ENCODE measurements at places on chromosomes 4 and X.

DNA sequence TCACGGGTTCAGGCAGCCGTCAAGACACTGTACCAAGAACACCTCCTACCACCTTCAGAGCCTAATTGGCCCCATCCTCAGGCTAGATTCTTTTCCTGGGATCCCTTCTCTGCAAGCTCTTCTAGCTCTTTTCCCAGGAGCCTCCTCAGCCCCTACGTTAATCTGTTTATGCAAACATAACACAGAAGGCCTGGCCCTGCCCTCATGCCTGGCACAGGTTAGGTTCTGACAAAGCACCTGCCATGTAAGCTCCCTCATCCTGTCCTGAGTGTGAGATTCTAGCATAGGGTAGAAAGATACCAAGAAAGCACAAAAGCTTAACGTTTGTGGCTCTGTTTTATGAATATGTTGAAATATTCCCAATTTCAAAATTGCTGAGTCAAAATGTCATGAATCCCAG is 93.6 kb downstream of the IRF2 start:
- no peak for DNase-seq

DNA sequence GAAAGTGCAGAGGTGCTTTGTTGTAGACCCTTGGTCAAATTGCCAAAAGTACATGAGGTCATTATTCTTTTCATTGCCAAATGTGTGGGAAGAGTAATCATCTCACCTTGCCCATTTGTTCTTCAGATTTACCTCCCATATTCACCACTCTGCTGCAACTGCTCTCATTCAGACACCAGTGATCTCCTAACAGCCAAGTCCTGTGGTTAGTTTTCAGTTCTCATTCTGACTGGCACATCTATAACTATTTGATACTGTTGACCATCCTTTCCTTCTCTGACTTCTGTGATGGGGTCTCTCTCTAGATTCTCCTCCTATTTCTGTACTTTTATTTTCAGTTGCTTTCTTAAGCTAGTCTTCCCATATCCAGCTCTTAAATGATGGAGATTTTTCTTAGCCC is 39.8 kb downstream of the GRIA3 start:
- DNase-seq: no peak

DNA sequence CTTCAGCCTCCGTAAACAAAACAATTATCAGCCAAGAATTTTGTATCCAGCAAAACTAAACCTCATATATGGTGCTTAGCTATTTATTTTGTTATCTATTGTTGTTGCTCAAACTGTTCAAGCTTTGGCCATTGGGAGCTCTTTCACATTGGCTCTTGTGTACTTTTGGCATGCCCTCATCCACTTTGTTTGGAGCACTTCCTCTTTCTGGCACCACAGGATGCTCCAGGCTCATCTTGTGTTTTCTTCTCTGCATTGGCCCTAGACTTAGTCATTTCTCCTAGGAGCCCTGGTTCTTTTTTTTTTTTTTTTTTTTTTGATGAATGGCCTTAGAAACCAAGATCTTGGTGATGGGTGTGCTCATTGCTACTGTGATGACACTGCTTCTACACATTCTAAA is 74.5 kb downstream of the DIPK2B start:
- DNase-seq: no peak

- no peak for DNase-seq
Measured at GRCh38 chr4:134057356-134057755, 144.2 kb downstream of the PABPC4L start.

DNA sequence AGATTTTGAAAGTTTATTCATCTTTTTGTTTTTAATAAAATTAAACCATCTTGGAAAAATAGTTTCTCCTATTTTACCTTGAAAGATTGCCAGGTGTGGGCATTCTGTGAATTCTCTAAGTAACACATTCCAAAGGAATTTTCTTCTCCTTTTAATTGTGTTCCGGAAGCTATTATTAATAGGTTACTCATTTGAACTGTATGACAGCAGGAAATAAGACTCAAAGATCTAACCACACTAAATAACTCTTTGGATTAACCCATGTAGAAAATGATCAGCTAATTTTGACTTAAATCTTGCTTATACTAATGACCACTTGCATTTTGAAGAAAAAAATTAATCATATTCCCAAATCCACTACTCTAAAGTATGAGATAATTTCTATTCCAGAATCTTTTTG is 17.6 kb upstream of the CCNI start:
- DNase-seq: no peak

GRCh38 chr4:2799224-2799911 is 6.5 kb downstream of the SH3BP2 start:
- no peak for DNase-seq

DNA sequence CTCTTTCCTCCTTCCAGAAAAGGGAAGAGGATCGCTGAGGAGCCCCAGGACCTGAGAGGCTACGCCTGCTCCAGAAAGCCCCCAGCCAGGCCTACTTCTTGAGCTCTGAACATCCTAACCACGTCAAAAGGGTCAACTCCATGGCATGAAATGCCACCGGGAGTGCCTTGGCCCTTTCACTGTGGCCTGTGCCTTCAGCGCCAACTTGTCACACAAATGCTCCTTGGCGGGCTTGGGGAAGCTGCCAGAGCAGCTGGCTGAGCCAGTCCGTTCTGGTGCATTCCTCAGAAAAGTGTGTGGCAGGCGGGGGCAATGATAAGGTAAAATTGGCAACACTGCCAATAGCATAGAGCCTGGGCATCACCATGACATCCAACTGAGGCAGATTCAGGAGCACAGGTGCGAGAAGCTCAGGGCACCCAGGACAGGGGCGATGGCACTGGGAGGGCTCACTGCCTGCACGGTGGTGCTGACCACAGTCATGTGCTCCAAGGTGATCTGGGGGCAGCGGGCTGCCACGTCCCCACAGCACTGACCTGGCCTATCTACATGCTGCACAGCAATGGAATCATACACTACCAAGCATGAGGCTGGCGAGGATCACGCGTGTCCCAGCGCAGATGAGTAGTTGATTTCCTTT is 12.1 kb upstream of the TREX2 start:
- DNase-seq: no peak

- DNase-seq: no peak
Measured at GRCh38 chrX:85620466-85620865, 241.0 kb upstream of the POF1B start.

GRCh38 chrX:144768540-144768939 is 478.8 kb upstream of the SPANXN1 start:
- DNase-seq: no peak

- DNase-seq: no peak
Measured at GRCh38 chrX:100587861-100588260, 3.1 kb downstream of the TNMD start.

GRCh38 chr4:175514174-175514573 is 297.9 kb downstream of the GPM6A start:
- no peak for DNase-seq

DNA sequence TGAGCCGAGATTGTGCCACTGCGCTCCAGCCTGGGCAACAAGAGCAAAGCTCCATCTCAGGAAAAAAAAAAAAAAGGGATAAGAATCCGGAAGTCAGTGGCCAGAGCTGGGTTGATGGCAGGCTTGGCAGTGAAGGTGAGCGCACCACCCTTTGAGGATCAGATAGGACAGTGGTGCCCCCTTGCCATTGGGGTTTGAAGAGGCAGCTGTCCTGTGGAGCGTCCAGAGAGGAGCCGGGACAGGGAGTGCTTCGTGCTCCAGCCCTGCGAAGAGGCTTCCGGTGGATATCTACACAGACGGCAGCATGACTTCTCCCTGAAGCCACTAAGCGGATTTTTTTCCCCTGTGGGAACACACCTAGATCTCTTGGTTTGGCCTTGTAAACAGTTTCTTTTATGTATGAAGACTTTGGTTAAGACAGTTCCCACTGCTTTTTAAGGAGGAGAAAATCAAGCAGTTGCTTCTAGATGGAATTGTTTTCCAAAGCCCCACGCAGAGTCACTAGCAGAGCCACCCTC is 6.5 kb downstream of the TBC1D14 start:
- DNase-seq: no peak

DNA sequence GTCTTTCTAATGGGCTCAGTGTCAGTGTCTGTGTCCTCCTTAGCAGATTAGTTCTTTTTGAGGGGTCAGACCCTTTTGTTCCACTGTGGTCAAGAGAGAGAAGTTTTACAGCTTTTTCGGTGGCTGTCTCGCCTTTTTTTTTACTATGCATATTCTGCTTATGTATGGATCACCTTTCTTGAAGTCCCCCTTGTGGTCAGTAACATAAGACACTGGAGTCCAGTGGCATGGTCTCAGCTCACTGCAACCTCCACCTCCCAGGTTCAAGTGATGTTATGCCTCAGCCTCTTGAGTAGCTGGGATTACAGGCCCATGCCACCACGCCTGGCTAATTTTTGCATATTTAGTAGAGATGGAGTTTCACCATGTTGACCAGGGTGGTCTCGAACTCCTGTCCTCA is 54.0 kb upstream of the PGRMC2 start:
- no peak for DNase-seq

- no peak for DNase-seq
Measured at GRCh38 chr4:33340168-33340567, 2620.0 kb downstream of the PCDH7 start.

- no peak for DNase-seq
Measured at GRCh38 chrX:42616981-42617380, 161.0 kb downstream of the PPP1R2C start.

DNA sequence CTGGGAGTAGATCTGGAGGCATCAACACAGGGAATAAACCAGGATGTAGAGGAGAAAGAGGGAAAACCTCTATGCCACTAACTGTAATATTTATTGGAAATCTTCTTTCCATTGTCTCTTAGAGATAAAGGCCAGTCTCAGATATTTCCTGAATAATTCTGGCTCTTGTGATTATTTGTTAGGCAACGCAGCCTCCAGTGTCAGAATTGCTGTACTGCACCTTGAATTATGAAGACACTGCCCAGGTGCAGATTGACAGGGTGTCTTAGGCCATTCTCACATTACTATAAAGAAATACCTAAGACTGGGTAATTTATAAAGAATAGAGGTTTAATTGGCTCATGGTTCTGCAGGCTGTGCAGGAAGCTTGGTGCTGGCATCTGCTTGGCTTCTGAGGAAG is 100.7 kb upstream of the ZDHHC15 start:
- DNase-seq: no peak

- no peak for DNase-seq
Measured at GRCh38 chrX:118698516-118699170, 28.8 kb upstream of the IL13RA1 start.

DNA sequence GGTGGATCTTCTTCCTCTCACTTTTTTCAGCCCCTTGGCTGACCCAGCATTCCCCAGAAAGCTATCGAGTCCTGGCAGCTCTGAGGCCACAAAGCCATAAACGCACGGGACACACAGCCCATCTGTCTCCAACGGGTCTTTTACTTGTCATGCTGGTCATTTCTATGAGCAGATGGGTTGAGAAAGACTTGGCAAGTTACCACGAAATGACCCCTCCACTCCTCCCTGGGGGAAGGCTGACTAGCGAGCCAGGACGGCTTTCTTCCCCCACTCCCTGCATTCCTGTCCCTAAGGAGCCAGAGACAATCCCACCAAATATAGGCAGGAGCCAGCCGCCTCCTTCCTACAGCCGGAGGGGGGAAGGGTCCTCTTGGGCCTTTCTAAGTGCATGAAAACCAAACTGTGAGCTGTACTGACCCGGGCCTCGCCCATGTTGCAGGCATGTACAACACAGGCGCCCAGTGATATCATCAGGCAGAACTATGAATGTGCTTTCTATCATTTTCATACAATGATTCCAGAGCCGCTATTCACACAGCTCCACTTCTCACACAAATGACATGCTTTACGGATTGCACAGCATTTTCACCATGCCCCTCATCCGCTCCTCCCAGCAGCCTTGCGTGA is 28.6 kb downstream of the AFAP1 start:
- peak; percentile 77 for DNase-seq

GRCh38 chr4:73161527-73162185 is 92.1 kb upstream of the COX18 start:
- no peak for DNase-seq

DNA sequence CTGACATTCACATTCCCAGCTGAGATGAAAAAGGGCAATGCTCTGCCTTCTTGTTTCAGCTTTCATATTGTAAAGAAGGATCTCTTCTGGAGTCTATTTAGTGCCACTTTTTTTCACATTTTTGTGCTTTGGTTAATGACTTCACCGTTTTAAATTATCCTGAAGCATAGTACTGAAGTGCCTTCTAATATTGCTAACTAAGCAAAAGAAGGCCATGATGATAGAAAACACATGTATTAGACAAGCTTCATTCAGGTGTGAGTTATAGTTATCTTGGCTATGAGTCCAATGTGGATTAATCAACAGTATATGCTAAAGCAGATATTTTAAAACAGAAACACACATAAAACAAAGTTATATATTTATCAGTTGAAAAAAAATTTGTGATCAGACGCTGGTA is 40.4 kb downstream of the NXT2 start:
- DNase-seq: no peak

DNA sequence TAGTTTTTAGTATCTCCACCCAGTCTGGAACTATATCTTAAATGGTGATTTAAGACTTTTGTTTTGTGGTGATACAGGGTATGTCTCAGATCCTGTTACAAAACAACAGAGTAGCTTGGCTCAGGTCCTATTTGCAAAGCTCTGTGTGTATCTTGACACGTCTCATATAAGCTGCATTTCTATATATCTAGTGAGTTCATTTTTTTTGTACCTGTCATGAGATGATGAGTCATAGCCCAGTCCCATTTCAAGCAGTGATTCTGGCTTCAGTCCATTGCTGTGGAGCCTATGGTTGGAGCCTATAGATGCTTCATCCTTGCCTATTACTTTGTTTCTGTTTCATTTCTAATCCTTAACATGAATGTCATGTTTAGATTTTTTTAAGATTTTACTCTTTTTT is 23.0 kb downstream of the GRXCR1 start:
- DNase-seq: no peak

DNA sequence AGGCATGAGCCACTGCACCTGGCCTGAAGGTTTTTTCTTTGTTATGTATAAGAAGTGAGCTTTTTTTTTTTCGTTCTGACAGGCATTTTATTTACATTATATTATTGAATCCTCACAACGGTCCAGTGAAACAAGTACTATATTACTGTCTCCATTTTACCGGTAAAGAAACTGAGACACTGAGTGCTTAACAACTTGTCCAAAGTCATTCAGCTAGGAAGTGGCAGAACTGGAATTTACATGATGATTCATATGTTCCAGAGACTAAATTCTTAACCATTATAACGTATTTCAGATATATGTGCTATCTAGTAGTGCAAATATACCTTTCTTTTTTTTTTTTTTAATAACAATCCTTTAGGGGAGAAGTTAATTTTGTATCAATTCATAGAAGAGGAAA is 18.4 kb upstream of the SLC6A14 start:
- no peak for DNase-seq

DNA sequence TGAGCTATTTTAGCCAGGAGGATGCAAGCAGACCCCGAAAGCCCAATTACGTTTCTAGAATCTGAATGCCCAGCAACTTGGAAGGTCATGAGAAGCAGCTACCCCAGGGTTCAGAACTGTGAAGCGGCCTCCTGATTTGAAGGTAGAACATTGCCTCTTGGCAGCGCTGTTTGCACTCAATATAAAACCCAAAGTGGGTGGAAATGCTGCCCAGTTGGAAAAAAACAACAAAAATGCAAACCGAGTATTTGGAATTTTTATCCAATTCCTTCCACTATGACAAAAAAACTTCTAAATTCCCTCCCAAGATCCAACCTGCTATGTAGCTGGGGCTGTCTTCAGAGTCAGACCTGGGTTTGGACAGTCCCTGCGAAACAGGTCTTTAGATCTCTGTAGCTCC is 103.3 kb upstream of the RBPJ start:
- DNase-seq: no peak

- DNase-seq: no peak
Measured at GRCh38 chr4:109171070-109171469, 131.4 kb downstream of the COL25A1 start.

GRCh38 chr4:149845743-149846142 is 30.1 kb upstream of the IQCM start:
- DNase-seq: no peak
